ENCODE measurements at places on chromosomes 13 and 19.

DNA sequence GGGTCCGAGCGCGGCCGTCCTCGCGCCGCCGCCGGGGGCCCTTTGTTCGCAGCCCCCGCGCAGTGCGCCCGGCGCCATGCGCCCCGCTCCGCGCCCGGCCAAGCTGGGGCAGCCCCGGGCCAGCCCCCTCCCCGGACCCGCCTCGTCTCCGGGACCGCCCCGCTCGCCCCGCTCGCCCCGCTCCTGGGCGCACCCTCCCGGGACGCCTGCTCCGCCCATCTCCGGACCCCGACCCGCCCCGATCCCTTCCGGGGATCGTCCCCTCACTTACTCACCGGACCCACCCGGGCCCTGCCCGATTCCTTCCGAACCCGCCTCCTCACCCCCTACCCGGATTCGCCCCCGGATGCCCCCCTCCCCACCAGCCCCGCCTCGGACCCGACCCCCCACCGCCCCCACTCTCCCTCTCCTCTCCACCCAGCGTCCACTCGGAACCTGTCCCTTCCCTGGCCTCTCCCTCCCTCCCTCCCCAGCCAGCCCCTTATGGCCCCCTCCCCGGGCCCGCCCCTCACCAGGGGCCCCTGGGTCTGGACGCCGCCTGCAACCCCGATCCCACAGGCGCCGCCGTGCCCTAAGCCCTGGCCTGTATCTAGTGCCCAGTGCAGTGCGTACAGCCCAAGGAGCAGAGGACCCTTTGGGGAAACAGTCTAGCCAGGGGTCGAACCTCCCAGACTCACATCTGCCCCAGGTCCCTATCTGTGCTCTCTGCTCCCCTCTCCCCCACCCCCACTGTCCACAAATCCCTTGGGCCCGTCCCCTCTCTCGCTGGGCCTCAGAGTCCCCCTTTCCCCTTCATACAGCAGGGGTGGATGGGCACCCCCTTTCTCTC, at the start of gene CPAMD8:
CPAMD8 (minus strand) TSS at position 105 of the 829 bp plus-strand sequence. CDS start 168 bp downstream, outside the sequence.
- no peak for DNase-seq

DNA sequence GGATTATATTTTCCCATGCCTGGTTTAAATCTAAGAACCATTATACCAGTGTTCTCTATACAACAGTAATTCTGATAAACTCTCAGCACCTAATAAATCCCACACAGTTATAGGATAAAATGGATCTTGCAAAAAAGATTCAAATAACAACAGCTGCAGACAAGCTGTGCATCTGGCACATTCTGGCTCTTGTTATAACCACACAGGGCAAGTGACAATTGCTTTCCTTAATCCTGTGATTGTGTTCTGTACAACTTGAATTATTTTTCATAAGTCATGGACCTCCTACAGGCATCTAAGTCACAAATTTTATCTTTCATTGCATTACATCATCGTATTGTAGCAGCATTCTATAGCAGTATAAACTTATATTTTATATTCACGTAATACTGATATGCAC, 948.3 kb downstream of the SLITRK1 start:
- DNase-seq, result no peak

DNA sequence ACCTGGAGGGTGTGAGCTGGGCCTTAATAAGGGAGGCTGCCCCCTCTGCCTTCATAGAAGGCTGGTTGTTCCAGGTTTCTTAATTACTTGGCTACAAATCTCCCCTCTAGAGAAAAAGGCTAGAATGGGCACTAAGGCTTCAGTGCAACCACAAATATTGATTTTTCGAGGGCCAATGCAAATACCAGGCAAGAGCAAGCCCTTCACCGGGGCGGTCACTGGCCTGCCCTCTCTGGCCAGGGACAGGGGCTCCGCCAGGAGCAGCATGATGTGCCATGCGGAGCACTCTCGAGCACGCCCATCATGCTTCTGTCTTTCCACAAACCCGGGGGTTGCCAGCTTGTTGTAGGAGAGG, 127.8 kb upstream of the SPACA7 start:
- DNase-seq, result no peak

- DNase-seq, result no peak
Observed at GRCh38 chr13:29918845-29919244, 68.4 kb upstream of the UBL3 start.

GRCh38 chr19:11005521-11005920, 44.7 kb downstream of the SMARCA4 start:
- DNase-seq, result no peak

DNA sequence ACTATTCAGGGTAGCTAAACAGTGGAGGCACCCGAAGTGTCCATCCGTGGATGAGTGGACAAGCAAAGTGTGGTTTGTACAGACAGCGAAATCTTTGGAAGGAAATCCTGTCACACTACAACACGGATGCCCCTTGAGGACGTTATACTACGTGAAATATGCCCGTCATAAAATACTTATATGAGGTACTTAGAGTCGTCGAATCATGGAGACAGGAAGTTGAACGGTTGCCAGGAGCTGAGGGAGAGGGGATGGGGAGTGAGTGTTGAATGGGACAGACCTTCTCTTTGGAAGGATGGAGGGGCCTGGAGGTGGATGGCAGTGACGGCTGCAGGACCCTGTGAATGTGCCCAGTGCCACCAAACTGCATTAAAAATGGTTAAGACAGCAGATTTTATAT, 11.6 kb downstream of the ATP4B start:
- no peak for DNase-seq

- DNase-seq, result no peak
Observed at GRCh38 chr13:42656161-42656560, 82.2 kb downstream of the TNFSF11 start.

- no peak for DNase-seq
Observed at GRCh38 chr13:51802631-51803418, 1.1 kb downstream of the DHRS12 start.
